ENCODE measurements at places on chromosomes 12 and 14. TPM values are rescaled to one million over a fixed set of nuclear protein-coding genes. Genes with fewer than 3 reads are reported as not detected.

DNA sequence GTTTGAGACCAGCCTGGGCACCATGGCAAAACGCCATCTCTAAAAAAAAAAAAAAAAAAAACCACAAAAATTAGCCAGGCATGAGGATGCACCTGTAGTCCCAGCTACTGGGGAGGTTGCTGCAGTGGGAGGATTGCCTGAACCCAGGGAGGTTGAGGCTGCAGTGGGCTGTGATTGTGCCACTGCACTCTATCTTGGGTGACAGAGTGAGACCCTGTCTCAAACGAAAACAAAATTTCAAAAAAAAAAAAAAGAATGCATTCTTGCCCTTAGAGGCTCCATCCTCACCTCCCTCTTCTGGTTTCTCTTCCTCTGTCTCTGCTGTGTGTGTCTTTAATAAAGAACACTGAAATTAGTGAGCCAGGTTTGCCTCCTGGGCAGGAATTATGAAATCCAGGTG, 107.8 kb downstream of the VCPKMT start:
- DNase-seq = no peak
- peaks cover 7% of the 10 kb centered on the region for H3K4me1 ChIP-seq
- H3K27ac ChIP-seq = no peak overlapping the region
- H3K36me3 ChIP-seq = no peaks in the 10 kb centered on the region
- H3K27me3 ChIP-seq = no peaks in the 10 kb centered on the region
- no peak overlapping the region for H3K4me3 ChIP-seq

- H3K27ac ChIP-seq = no peak overlapping the region
- DNase-seq = no peak
- no peaks in the 10 kb centered on the region for H3K27me3 ChIP-seq
- H3K4me1 ChIP-seq = no peaks in the 10 kb centered on the region
- no peak overlapping the region for H3K4me3 ChIP-seq
Observed at GRCh38 chr14:73961192-73961591, 11.1 kb downstream of the COQ6 start.

DNA sequence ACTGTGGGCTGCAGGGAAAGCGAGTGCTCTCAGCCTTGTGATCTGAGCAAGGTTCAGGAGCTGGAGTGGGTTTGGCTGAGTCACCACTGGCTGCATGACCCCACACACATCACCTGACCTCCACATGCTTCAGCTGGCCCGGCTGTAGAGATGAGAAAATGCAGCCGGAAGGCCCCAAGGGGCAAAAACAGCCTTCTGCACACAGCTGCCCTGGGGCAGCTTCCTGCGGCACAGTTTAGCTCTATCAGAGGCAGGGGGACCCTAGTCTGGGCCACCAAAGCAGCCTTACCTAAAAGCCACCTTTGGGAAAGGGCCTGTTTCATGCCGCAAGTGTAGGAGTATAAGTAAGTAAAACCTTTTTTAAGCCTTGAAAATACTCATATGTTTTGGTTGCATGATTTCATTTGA, 123.3 kb downstream of the SSPN start:
- no peak overlapping the region for H3K27ac ChIP-seq
- no peak for DNase-seq
- no peak overlapping the region for H3K4me3 ChIP-seq
- peaks cover 8% of the 10 kb centered on the region for H3K4me1 ChIP-seq
- H3K36me3 ChIP-seq = no peaks in the 10 kb centered on the region
- H3K27me3 ChIP-seq = no peaks in the 10 kb centered on the region

IL26 gene
- not detected for total RNA-seq

DNA sequence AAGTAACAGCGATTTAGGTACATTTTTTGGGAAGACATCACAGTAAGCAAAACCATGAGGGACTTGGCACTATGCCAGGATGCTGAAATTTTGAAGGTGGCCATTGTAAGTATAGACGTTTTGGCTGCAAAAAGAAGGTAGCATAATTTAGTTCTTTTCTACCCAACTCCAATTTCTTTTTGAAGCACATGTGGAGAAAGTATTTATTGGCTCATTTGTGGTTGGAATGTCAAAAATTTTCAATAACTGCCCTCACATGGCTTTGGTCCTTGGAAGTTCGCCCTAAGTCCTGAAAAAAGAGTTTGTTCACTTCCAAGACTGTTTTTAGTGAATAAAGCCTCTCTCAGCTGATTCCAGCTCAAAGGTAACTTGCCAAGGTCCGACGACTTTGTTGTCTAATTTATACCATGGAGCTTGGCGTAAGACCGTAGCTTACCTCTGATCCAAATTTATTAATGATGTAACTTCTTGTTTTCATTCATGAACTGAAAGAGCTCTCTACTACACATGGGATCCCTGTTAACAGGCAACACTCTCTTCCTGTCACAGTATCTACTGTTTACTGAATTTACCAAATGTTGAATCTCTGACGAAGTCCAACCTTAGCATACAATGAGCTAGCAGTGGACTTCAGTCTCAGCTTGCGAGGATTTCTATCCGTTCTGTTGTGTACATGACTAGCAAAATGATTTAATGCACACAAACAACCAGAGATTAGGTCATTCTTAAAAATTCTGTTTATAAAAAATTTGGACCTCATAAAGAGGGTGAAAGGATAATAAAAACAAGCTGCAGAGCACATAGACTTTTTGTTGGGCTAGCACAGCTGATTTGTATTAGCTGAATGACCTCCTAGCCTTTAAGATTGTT, 49.0 kb downstream of the MSRB3 start:
- DNase-seq = no peak
- peaks cover 29% of the 10 kb centered on the region for H3K4me1 ChIP-seq
- peak overlapping the region; percentile 32 for H3K27ac ChIP-seq
- H3K36me3 ChIP-seq = no peaks in the 10 kb centered on the region

DNA sequence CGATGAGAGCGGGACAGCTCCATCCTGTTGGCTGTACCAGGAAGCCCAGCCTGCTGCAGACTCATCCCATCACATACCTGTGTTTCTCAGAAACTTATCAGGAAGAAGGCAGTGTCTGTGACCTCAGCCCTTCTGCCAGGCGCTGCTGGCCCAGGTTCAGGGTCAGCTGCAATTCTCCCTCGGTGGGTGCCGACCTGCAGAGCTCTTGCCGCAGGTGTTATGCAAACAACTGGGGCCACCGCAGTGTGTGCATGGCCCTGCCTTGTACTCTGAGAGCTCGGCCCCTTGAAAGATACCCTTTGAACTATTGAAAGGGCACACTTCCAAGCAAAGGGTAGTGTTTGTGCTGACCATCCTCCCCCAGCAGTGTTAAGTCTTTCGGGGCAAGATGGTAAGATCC, 322.2 kb upstream of the DIO3 start:
- DNase-seq = no peak
- H3K36me3 ChIP-seq = no peaks in the 10 kb centered on the region
- H3K27ac ChIP-seq = no peak overlapping the region
- peaks cover 14% of the 10 kb centered on the region for H3K27me3 ChIP-seq
- no peaks in the 10 kb centered on the region for H3K4me1 ChIP-seq

Data from esophagus muscularis mucosa (tissue), 4 donors.